Activated naive CD4-positive, alpha-beta T cell treated with Interleukin-2 at 50 U/mL for 16 hours (primary cell): ENCODE measurements at places on chromosomes 2 and 18.

- no peak for DNase-seq
Observed at GRCh38 chr2:112686348-112687217, 34.2 kb upstream of the NT5DC4 start.

GRCh38 chr2:7400628-7401027, 483.4 kb downstream of the RNF144A start:
- DNase-seq: no peak

DNA sequence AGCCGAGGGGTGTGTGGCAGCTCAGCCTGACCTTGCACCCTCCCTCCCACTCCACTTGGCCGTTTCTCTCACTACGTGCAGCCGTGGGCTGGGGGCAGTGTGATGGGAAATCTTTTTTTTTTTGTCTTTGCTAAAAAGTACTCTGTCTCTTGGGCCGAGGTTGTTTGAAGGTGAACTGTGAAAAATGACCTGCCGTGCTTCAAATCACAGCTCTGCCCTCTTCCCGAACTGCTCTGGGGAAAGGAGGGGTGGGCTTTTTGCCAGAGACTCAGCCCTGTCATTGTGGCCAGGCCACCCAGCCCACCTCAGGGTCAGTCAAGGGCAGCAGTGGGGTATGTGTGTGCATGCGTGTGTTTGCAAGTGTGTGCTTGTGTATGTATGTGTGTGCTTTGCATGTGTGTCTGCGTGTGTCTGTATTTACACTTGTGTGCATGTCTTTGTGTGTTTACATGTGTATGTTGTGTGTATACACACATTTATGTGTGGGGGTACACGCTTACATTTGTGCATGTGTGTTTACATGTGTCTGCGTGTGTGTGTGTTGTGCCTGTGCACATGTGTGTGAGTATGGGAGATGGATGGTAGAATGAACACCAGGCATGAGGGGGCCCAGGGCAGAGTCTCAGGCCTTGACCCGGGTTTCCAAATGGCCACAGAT, 61.3 kb upstream of the HAAO start:
- DNase-seq: no peak

GRCh38 chr18:77067291-77068061, 65.1 kb downstream of the MBP start:
- peak; percentile 77 for DNase-seq

- DNase-seq: no peak
Observed at GRCh38 chr2:174760845-174761473, 3.3 kb downstream of the CHRNA1 start.

DNA sequence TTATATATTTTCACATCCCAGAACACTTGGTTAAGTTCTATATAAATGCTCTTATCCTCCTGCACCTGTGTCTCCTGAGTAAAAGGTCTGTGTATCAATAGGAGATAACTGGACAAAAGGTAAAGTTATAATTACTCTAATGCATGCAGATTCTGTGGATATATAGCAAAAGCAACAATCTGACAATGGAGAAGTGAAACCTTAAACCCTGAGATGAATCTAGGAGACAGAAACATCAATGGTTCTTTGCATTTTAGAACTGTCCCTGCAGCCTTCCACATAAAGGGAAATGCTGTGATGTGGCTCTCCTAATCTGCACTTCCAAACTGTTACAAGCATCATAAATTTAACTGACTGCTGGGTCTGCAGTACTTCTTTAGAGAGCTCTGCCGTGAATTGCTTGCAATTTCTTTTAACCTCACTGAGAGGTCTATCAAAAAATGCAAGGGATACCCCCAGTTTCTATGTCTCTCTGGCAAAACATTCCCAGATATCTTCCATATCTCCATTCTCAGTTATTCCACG, 42.8 kb upstream of the FSIP2 start:
- DNase-seq: no peak

DNA sequence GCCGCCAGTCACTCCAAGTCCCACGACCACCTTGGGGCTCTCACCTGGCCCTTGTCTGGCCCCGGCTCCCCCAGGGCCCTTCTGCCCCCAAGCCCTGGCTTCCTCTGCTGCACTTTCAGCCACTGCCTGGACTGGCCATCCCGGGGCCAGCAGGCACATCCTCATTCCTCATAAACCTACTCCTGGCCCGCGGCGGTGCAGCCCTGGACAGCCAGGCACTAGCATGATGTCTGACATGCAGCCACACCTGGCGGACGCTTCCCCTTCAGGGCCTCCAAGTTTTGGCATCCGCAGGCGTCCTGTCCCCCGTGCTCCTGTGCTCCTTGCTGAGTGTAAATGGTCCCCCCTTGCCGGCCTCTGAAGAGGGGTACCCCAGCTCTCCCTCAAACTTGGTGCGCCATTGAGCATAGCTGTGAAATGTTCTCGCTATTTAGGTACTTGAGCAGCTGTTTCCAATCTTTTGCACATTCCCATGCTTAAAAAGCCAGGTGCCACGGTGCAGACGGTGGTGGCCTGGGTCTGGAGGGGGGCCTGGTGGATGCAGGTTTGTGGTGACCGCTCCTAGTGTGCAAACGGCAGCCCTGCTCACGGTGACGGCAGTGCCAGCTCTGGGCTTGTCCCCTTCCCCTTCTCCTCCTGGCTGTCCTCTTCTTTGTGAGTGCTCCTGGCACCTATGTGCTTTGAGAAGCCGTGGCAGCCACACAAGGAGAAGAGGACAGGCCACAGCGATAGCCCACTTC, 123.8 kb downstream of the MBP start:
- DNase-seq: no peak

DNA sequence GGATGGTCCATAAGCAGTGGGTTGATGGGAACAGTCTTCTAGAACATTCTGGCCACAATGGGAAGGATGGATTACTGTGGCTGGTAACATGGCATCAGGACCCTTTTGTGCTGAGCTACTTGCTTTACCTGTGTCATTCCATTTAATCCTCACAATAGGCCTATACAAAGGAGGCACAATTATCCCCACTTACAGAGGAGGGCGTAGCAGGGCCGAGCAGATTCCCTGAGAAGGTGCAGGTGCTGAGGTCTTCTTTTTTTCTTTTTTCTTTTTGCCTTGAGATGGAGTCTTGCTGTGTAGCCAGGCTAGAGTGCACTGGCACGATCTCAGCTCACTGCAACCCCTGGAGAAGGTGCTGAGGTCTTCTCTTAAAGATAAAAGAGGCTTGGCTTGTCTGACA, 6.7 kb upstream of the LRRC30 start:
- no peak for DNase-seq

- no peak for DNase-seq
Observed at GRCh38 chr2:113834051-113834730, 55.7 kb upstream of the ACTR3 start.

GRCh38 chr2:102618452-102619413, 620 bp upstream of the SLC9A2 start:
- DNase-seq: peak; percentile 27

DNA sequence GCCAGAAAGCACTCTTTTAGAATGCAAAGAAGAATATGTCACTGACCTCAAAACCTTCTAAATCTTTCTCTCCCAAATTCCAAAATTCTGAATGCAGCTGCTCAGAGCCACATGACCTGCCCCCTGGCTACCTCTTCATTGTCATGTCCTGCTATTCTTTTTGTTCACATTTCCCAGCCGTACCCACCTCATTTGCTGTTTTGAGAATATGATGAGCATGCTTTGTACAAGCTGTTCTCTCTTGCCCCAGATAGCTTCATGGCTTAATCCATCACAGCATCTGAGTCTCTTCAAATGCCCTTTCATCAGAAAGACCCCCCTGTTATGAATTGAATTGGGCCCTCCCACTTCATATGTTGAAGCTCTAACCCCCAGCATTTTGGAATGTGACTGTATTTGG, 214.3 kb downstream of the KCNS3 start:
- no peak for DNase-seq

DNA sequence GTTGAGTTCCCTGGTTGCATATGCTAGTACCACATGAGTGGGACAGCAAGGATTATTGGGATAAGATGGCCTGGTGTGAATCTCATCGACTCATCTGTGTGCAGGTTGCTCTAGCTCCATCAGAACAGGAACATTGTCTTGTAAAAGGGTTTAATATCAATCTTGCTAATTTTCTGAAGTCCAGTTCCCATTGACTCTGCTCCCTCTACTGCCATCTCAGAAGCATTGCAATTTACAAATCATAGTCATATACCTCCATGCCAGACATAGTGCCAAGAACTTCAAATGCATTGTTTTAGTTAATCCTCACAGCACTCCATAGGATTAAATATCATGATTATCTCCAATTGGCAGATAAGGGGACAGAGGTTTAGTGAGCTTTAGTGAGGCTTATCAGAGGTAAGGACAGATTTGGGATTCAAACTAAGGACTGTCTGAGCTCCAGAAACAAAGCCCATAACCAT, 4.8 kb upstream of the STAT4 start:
- DNase-seq: no peak

- DNase-seq: no peak
Observed at GRCh38 chr2:156474401-156474800, 38.2 kb downstream of the GPD2 start.

GRCh38 chr18:6751222-6751621, 21.7 kb downstream of the ARHGAP28 start:
- no peak for DNase-seq

DNA sequence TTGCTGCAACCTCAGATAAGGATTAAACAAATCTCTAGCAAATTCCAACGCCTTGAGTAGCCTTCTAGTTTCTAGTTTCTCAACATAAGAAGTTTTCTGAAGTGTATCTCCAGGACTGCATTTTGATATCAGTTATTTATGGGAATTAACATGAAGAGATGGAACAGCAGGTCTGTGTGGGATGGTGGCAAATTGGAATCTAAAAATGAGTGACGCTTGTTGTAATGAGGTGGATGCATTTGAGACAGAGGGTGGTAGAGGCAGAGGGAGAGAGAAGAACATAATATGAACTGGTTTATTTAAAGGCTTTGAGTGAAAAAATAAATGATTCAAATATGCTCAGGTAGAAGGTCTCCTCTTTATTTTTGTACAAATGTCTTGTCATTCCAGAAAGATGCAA, 446.8 kb upstream of the GCFC2 start:
- DNase-seq: no peak

GRCh38 chr2:12352889-12353288, 363.8 kb upstream of the TRIB2 start:
- no peak for DNase-seq

DNA sequence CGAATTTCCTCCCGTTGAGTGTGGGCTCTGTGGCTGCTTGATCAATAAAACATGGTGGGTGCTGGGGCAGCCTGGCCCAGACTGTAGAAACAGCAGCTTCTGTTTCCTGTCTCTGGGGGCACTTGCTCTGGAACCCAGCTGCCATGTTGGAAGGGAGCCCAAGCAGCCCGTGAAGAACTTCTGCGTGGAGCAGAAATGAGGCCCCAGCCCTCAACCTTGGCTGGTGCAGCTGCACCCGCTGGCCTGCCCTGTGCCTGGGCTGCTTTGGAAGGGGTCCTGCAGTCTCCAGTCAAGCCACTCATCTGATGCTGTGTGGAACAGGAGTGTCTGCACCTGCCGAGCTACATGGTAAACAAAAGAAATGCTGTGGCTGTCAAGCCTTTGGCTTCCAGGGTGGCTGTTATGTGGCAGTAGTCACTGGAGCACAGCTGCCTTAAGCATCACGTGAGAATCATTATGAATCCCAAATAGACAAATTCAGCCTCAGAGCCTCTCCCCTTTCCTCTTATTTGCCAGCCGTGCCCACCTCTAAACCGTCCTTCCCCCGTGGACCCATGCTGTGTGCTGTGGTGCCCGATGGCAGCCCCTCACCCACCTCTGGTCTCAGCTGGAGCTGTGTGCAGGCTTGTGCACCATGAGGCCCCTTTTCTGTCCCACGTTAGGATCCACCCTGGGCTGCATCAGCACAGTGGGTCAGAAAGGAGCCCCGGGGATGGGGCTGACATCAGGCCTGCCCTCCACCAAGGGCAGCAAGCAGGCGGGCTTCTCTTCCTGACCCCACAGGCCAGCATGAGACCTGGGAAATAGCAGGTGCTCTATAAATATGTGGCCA, 134.0 kb upstream of the HDAC4 start:
- no peak for DNase-seq

GRCh38 chr18:59646963-59647307, 50.3 kb downstream of the CCBE1 start:
- no peak for DNase-seq

GRCh38 chr2:31255911-31256571, 22.1 kb downstream of the EHD3 start:
- DNase-seq: no peak

GRCh38 chr18:8951491-8951890, 151.0 kb upstream of the NDUFV2 start:
- no peak for DNase-seq

GRCh38 chr2:174633623-174633930, 36.0 kb upstream of the WIPF1 start:
- DNase-seq: no peak

DNA sequence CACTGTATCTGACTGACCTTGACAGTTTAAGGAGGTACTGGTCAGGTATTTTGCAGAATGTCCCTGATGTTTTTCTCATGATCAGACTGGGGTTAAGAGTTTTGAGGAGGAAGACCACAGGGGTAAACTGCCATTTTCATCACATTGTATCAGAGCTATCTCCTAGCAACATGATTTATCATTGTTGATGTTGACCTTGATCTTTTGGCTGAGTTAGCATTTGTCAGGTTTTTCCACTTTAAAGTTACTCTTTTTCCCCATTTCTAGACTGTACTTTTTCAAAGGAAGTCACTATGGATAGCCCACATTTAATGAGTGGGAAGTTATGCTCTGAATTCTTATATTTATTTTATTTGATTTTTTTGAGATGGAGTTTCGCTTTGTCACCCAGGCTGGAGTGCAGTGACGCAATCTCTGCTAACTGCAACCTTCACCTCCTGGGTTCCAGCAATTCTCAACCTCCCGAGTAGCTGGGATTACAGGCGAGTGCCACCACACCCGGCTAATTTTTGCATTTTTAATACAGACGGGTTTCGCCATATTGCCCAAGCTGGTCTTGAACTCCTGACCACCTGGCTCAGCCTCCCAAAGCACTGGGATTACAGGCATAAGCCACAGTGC, 17.7 kb upstream of the SLC39A10 start:
- no peak for DNase-seq

DNA sequence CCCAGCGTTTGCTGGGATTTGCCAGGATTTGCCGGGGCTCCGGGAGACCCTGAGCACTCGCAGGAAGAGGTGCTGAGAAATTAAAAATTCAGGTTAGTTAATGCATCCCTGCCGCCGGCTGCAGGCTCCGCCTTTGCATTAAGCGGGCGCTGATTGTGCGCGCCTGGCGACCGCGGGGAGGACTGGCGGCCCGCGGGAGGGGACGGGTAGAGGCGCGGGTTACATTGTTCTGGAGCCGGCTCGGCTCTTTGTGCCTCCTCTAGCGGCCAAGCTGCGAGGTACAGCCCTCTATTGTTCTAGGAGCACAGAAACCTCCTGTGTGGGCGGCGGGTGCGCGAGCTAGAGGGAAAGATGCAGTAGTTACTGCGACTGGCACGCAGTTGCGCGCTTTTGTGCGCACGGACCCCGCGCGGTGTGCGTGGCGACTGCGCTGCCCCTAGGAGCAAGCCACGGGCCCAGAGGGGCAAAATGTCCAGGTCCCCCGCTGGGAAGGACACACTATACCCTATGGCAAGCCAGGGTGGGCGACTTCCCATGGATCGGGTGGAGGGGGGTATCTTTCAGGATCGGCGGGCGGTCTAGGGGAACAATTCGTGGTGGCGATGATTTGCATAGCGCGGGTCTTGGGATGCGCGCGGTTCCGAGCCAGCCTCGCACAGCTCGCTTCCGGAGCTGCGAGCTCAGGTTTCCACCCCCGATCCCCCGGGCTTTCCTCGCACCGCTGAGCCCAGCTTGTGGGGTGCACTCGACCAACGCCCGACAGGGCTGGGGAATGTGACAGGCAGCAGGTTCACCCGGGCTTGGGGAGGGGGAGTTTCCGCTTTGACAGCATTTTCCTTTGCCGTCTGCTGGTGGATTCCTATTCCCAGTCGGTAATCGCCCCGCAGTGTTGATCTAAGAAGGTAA, 2.8 kb downstream of the ONECUT2 start:
- DNase-seq: peak; percentile 37
